ENCODE measurements at places on chromosomes 1 and 21.

DNA sequence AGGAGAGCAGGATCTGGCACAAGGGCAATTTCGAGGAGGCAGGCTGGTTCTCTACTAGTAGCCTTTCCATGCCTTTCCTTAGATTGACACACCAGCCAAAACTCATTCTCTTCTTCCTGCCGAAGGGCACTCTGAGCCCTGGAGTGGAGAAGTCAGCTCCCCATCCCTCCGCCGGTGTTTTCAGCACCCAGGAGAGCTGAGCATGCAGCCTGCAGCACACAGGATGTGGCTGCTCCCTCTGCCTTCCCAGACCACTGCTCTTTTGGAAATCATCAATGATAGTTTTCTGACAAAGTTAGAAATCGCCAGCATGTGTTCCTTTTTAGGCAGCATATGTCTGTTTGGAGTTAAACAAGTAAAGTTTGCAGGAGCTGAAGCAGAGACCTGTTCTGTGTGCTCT is 11.7 kb downstream of the RNU5D-1 start:
- no peak for DNase-seq

GRCh38 chr1:61518670-61519400 is 206.1 kb downstream of the TM2D1 start:
- no peak for DNase-seq

DNA sequence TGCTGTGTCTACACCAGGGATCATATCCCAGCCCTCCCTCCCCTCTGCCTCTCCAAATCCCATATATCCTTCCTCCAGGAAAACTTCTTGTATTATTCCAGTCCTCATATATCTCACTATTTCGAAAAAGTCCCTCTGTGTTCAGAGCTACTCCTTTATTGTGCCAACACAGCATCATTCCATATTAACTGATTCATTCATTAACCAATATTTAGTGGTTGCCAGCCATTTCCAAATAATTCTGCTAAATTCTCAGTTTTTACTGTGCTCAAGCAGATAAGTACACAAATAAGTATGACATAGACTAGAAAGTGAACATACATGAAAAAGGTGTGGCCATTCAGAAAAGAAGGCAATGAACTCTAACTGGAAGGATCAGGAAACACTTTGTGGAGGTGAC is 241.6 kb upstream of the DUSP10 start:
- DNase-seq, result no peak

- DNase-seq, result no peak
These were observed 94.2 kb upstream of the SLC2A1 start for GRCh38 chr1:43052786-43053439.

- peak; percentile 22 for DNase-seq
These were observed 1.1 kb downstream of the CHML start for GRCh38 chr1:241638909-241639622.

- no peak for DNase-seq
These were observed 161.3 kb downstream of the TSEN15 start for GRCh38 chr1:184212649-184213314.

DNA sequence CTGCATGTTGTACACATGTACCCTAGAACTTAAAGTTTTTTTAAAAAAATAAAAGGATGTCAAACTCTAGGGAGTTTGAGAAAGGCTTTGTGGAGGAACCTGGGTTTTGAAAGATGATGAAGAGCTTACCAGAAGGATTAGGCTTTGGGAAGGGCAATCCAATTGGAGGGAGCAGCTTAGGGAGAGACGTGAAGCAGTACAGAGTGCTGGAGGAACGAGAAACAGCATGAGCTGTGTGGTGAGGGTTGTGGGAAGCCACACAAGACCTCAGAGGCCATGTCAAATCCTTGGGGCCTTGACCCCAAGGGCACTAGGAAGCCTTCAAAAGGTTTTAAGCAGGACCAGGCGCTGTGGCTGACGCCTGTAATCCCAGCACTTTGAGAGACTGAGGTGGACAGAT is 8.4 kb upstream of the KPNA6 start:
- DNase-seq, result no peak

- no peak for DNase-seq
These were observed 31.9 kb upstream of the FCGR2A start for GRCh38 chr1:161473348-161473747.

DNA sequence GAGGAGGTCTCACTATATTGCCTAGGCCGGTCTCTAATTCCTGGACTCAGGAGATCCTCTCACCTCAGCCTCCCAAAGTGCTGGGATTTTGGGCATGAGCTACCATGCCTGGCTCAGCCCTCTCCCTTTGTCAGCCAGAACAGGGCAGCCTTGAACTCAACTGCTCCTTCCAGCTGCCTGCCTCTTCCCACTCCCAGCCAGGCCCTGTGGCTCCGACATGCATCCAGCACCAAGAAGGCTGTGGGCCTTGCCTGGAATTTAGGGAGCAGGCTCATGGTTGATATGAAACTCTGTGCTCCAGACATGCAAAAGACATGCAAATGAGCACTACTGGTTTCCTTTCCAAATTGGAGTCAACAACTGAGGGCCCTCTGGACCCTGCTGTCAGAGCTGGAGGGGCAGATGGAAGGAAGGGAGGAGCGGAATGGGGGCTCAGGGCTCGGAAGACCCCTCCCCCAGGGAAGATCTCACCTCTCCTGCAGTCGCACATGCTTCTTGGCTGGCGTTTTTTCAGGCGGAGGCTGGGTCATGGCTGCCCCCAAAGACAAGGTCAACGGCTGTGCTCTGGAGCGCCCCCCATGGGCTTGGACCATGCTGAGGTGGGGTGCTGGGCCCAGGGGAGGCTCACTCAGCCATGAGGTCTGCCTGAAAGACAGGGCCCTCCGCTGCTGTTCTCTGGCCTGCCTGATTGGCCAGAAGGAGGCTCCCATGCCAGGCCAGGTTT is 1.4 kb downstream of the PTPN7 start:
- no peak for DNase-seq

DNA sequence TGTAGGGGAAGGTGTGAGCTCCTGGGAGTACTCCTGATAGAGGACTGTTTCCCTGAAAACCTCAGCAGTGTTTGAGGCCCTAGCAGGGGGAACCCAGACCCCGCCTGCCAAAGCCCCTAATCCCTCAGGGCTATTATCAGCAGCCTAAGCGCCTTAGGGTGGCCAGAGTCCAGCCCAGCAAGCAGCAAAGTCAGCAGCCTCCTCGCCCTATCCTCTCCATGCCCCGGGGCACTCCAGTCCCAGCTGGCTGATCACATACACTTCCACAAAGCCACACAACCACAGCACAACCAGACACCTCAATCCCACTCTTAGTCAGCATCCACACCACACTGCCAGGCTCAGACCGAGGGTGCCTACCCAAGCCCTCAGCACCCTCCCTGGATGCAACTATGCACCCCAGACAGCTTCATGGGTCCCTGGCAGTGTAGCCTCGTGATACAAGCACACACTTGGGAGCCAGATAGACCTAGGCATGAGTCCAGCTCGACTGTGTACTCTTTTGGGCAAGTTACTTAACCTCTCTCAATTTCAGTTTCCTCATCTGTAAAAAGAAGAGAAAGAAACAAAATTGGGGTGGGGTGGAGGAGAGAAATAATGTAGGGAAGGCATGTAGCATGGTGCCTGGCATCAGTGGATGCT is 7.1 kb downstream of the IGSF9 start:
- no peak for DNase-seq

DNA sequence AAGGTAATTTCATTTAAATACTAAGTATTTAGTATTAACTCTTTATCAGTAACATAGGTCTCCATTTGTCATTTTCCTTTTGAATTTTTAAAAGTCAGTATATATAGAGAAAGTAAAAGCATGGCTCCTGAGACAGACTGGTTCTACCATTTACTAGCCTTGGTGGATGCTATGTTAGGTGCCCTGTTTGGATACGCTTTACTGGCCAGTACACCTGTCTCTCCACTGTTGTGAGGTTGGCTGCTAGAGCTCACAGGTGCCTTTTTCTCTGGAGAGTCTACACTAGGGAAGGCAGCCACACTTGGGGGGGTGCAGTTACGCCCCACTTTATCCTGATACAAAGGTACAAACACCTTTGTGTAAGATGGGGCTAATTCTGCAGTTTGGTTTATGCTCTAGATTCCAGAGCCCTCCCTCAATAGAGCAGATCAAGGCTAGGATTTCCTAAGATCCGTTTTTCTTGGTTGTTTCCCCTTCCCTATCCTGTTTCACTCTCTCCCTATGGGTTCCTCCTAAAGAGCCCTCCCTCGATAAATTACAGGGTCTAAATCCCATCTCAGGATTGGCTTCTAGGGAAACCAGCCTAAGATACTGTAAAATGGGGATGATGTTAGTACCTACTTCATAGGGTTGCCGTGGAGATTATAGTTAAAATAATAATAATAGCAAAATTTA is 5.6 kb upstream of the GPSM2 start:
- no peak for DNase-seq

DNA sequence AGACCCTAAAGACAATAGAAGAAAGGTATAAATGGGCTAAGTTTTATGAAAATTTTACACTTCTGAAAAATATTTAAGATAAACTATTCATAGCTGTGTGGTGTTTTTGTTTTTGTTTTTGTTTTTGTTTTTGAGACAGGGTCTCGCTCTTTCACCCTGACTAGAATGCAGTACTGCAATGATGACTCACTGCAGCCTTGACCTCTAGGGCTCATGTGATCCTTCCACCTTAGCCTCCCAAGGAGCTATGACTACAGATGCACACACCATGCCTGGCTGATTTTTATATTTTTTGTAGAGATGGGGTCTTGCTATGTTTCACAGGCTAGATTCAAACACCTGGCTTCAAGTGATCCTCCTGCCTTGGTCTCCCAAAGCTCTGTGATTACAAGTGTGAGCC is 66.6 kb downstream of the PUM1 start:
- DNase-seq, result no peak

GRCh38 chr1:25565626-25566025 is 22.2 kb downstream of the LDLRAP1 start:
- DNase-seq, result no peak

DNA sequence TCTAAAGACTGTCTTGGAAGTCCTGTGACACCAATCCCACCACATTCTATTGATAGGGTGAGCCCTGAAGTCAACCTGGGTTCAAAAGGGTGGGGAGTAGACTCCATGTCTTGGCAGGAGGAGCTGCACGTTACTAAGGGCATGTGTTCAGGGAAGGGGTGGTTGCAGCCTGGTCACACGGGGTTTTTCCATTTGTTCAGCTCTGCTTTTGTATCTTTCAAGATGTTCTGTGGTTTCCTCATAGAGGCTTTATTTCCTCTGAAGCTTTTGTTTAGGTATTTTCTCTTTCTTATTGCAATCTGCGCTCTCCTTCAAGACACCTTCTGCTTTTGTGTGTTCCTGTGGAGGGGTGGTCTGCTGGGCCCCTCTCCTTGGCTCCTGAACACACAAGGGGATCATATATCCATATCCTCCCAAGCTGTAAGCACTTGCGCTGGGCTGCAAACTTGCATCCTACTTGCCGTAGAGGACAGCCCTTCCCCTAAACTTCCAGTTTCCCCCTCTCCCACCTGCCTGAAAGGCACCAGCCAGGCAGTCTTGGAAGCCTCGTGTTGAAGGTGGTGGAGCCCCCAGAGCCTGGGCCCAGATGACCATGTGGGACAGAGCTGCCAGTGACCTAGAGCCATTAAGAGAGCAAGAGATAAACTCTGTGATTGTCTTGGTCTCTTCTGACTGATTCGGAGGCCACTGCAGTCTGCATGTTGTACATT is 62.5 kb upstream of the TRAPPC10 start:
- no peak for DNase-seq

GRCh38 chr21:25507522-25507921 is 99.8 kb downstream of the MRPL39 start:
- DNase-seq, result no peak

DNA sequence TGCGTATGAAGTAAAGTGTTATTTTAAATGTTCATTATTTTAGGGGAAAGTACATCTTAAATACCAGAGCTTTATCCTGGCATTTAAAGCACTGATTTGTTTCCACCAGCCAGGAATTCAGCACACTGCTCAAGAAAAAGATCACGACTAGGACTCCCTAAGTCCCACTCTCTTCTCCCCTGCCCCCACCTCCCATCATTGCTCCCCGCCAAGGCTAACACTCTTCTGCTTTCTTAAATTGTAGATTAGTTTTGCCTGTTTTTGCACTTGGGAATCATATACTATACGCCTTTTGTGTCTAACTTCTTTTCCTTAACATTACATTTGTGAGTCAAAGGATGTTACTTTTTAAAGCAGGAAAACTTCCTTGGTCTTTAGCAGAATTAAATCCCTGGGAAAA is 37.5 kb upstream of the C1orf105 start:
- no peak for DNase-seq

DNA sequence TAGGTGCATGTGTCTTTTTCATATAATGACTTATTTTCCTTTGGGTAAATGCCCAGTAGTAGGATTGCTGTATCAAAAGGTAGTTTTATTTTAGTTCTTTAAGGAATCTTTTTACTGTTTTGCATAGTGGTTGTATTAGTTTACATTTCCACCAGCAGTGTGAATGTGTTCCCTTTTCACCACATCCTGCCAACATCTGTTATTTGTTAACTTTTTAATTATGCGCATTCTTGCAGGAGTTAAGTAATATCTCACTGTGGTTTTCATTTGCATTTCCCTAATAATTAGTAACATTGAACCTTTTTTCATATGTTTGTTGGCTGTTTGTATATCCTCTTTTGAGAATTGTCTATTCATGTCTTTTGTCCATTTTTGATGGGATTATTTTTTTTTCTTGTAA is 1761.9 kb downstream of the PLA2G4A start:
- no peak for DNase-seq

GRCh38 chr1:5921671-5922070 is 70.6 kb downstream of the NPHP4 start:
- no peak for DNase-seq

DNA sequence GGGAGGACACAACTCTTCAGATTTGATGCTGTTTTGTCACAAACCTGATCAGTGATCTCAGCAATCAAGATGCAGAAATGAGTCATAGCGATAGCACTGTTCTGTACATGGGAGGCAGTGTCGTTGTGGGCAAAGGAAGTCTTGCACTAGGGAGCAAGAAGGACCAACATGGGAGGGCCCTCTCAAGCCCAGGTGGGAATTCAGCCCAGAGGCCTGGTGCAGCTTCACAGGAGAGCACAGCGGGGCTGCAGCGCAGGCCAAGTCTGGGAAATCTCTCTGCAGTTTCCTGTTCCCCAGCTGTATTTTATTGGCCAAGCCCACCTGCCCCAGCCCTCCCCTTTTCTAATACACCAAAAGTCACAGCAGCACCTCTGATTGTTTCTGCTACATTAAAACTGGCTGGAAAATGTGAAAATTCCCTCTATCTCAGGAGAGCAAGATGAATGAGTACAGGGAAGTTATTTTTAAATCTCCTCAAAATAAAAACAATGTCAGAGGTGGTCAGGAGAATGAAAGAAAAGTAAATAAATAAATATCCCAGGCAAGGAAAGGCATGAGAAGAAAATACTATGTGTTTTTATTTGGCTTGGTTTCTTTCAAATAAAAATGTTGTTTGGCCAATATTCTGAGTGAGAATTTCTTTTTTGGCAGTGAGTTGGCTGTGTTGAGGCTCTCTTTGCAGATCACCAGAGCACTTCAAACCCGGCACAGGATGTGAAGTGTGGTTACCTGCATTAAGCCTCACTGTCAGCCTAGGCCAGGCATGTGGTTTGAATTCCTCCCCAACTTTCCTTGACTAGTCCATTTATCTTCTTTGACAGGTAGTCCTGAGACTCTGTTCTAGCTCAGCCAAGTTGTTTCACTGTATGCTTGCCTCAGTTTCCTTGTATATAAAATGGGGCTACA is 422.1 kb downstream of the PLPP3 start:
- DNase-seq, result no peak

GRCh38 chr1:16625497-16626408 is 12.4 kb upstream of the NBPF1 start:
- DNase-seq, result no peak

All from pons (tissue), 1 donor.